ENCODE measurements at places on chromosomes 1 and 21.

GRCh38 chr1:7971024-7971423 lies 9.5 kb downstream of the PARK7 start:
- no peak for DNase-seq

GRCh38 chr1:37606481-37607263 lies 10.9 kb upstream of the GNL2 start:
- no peak for DNase-seq

DNA sequence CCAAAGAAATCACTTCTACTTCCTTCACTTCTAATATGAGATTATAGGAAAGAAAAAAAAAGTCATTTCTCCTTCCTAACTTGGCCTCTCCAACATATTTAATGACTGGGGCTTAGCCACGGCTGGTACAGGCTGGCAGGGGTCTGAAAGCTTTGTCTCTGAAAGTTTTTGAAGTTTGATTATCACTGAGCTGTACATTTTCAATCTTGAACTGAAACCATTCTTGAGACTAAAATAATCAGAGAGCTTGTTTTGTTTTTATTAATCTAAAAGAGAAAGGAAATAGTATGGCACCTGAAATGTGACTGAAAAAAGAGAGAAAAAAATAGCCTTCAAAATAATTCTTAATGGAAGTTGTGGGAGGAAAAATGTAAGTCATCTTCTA lies 3.8 kb upstream of the KRTAP19-8 start:
- DNase-seq: no peak

GRCh38 chr1:152186556-152187285 lies 27.7 kb upstream of the RPTN start:
- DNase-seq: no peak

DNA sequence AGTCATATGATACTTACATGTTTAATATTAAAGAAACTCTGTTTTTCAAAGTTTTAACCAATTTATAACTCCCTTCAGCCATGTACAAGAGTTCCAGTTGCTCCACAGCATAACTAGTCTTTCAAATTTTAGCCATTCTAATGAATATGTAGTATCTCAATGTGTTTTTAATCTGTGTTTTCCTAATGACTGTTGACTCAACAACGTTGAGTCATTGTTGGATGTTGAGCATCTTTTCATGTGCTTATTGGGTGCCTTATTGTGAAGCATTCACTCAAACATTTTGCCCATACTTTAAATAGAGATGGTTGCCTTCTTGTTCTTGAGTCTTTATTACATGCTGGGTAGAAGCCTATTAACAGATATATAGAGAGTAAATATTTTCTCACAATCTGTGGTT lies 240.2 kb upstream of the LYPLAL1 start:
- DNase-seq: no peak

GRCh38 chr1:13450204-13450603 lies 40.0 kb downstream of the PRAMEF20 start:
- no peak for DNase-seq

- peak; percentile 74 for DNase-seq
Observed at GRCh38 chr1:21782349-21782867, 541 bp downstream of the USP48 start.

DNA sequence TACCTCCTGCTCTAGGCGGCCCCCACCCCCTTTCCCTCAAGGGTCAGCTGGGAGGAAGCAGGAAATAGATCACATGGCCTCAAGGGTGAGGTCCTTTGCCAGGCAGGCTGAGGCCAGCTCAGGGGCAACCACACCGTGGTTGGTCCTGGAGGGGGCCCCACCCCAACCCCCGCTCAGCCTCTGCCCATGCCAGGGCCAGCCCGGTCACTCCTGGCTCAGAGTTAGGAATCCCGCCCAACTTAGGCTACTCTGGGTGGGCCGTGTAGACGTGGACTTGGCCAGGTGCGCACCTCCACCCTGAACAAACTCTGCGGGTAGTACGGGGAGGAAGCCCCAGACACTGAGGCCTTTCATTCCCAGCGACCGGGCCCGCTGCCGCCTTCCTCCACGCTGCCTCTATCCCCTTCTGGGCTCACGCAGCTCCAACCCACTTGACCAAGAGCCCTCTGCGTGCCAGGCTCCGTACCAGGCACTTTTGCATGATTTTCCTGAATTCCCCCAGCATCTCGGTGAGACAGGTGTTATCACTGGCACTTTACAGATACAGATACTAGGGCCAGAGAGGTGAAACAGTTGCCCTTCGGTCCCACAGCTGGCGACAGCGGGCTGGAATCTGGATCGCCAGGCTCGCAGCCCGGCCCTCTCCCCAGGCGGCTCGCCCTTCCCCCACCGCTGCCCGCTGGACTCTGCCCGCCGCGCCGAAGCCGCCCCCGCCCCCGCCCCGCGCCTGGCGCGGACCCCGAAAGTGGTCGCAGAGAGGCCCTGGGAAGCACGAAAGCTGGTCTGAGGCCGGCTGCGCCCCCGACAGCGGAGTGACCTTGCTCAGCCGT lies 769 bp downstream of the GALE start:
- peak; percentile 56 for DNase-seq

DNA sequence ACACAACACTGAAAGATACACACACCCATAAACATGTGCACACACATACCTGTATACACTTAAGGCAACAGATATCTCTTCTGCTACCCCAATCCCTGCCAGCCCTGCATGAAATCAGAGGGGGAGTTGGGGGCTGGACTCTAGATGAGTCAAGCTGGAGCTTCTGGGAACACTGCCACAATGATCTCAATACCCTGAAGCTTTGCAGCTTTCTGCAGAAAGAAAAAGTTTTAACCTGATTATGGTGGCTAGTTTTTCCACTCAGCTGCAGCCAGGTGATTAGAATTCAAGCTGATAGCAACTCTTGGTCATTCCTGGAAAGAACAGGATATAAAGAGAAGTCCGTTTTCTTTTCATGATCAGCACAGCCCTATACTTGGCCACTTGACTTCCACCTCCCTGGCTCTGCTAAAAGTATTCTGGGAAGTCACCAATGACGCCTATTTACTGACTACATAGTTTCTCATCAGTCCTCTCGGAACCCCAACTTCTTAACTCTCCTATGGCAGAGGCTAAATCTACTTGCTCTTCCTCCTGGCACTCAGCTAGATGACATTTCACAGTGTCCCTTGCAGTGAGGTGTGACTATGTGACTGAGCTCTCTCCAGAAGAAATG lies 20.7 kb upstream of the DNASE2B start:
- DNase-seq: no peak

- no peak for DNase-seq
Observed at GRCh38 chr1:223731133-223731770, 18.9 kb downstream of the CAPN2 start.
